ENCODE measurements at places on chromosomes 1 and 21.

DNA sequence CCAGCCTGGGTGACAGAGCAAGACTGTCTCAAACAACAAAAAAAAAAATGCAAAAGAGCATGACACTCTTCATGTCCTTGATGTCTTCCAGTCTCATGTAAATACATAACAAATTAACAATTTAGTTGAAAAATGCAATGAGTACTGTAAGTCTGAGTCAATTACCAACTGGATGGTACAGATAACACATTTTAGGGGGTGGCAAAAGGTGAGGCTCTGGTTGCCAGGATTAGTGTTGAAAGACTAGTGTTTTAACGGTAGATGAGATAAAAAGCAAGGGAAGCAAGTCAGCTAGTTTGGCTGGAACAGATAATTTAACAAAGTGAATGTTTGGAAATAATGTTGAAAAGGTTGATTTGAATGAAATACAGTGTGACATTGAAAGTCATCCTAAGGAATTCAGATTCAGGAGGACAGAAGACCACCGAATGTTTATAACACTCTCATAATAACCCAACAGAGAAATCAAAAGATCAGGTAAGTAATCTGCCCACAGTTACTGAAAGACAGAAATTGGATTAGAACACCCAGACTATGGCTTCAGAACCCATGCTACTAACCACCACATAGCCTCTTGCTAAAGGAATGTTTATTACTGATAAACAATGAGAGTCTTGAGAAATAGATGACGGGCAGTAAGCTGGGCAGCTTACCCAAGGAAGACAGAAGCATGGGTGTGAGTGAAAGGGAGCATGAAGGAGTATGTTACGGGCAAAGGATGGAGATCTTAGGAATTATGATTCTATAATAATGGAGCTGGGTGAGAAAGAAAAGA lies 312.4 kb downstream of the HMCN1 start:
- DNase-seq, result no peak

DNA sequence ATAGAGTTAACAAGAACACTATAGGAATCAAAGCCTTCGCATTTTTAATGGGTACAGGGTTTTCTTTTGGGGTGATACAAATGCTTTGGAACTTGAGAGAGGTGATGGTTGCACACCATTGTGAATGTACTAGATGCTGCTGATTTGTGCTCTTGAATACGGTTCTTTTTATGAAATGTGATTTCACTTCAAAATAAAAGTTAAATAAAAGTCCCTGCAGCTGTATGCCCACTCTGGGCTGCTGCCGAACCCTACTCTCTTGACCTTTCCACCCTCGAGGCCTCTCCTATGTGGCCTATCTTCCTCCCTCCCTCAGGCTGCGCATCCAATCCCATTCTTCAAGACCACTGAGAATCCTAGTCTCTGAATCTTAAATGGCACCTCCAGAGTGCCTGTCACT lies 168.5 kb upstream of the AJAP1 start:
- no peak for DNase-seq

- peak; percentile 46 for DNase-seq
These were observed 5.7 kb upstream of the PLPP3 start for GRCh38 chr1:56584910-56585528.

DNA sequence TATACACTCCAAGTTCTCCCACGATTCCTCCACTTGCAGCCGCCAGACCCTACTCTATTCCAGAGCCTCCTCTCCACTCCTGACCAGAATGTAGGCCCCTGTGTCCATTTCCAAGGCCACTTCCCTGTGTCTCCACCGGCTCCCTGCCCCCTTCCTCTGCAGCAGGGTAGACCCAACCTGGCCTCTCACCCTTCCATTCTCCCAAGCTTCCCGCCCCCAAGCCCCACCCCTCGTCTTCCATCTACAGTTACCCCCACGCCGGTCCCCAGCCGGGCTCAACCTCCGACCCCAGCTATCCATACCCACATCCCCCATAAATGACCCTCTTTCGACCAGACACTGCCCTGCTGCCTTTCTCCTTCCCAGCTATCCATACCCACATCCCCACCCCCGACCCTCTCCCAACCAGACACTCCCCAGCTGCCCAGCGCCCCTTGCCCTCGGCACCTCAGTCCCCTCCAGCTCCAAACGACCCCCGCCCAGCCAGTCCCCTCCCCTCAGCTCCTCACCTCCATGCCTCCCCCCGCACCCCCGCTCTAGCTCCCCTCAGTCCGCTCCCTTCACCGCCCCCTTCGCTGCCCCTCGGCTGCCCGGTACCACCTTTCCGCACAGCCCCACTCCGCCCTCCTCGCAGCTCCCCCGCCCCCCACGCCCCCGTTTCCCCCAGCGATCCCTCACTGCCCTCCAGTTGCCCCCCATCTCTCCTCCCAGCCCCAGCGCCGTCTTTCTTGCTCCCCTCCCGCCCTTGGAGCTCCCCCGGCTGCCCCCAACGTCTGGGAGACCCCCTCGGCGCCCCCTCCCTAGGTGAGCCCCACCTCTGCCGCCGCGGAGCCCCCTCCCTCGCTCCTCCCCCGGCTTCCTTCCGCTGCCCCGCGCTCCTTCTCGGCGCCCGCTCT lies 670 bp downstream of the RAB3B start:
- peak; percentile 16 for DNase-seq

- no peak for DNase-seq
These were observed 39.9 kb downstream of the DIRAS3 start for GRCh38 chr1:68010543-68010942.
